ENCODE measurements at places on chromosomes 4 and X. TPM values are rescaled to one million over a fixed set of nuclear protein-coding genes. Genes with fewer than 3 reads are reported as not detected.

- peaks cover 54% of the 10 kb centered on the region for H3K36me3 ChIP-seq
- DNase-seq, result no peak
- no peak overlapping the region for H3K4me3 ChIP-seq
- H3K27ac ChIP-seq, result peak overlapping the region; percentile 23
- H3K27me3 ChIP-seq, result no peaks in the 10 kb centered on the region
Measured at GRCh38 chr4:184446132-184446658, 28.2 kb downstream of the IRF2 start.

GRCh38 chr4:7402526-7402925, 32.2 kb downstream of the PSAPL1 start:
- H3K4me3 ChIP-seq, result no peak overlapping the region
- H3K27me3 ChIP-seq, result peaks cover 11% of the 10 kb centered on the region
- H3K36me3 ChIP-seq, result no peaks in the 10 kb centered on the region
- DNase-seq, result no peak
- H3K27ac ChIP-seq, result no peak overlapping the region

Gene PRKG2
- total RNA-seq, result 0.20 TPM

DNA sequence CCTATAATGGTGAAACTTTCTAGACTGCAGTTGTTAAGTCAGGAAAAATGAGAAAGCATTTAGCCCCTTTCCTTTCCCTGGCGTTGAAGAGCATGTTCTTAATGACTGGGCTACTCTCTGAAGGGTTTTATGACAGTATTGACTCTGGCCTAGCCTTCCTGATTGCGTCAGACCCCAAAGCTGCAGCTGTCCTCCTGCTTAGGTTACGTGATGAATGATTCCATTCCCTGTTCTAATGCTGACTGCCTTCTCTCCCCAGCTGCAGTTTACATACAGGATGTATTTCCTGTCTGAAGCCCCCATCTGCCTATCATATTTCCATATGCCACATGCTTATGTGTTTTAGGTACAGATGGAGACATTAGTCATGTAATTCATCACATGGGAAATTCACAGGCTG, 105.8 kb upstream of the EGFL6 start:
- no peaks in the 10 kb centered on the region for H3K4me1 ChIP-seq
- H3K36me3 ChIP-seq, result no peaks in the 10 kb centered on the region
- no peak overlapping the region for H3K4me3 ChIP-seq
- peaks cover 1% of the 10 kb centered on the region for H3K27me3 ChIP-seq
- H3K27ac ChIP-seq, result no peak overlapping the region

DNA sequence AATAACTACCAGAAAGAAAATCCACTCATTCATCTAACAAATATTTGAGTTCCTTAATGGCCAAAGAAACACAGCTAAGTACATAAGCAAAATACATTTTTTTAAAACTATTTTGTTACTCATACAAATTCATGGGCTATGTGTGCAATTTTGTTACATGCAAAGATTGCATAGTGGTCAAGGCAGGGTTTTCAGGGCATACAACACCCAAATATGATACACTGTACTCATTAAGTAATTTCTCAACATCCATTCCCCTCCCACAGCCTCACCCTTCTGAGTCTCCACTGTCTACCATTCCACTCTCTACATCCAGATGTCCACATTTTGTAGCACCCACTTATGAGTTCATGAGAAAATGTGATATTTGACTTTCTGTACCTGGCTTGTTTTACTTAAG, 58.2 kb downstream of the BRWD3 start:
- H3K4me3 ChIP-seq, result no peak overlapping the region
- no peak overlapping the region for H3K27ac ChIP-seq
- H3K27me3 ChIP-seq, result no peaks in the 10 kb centered on the region
- DNase-seq, result no peak
- H3K4me1 ChIP-seq, result peaks cover 13% of the 10 kb centered on the region
- H3K36me3 ChIP-seq, result peaks cover 36% of the 10 kb centered on the region

Gene USP27X
- total RNA-seq, result 1.2 TPM

- H3K27ac ChIP-seq, result no peak overlapping the region
- H3K4me3 ChIP-seq, result no peak overlapping the region
- no peak for DNase-seq
Measured at GRCh38 chr4:108377021-108377420, 208.3 kb upstream of the LEF1 start.

Gene ACSL1
- 56.7 TPM for total RNA-seq

Measured in activated T-helper 1 cell treated with anti-CD3 and anti-CD28 coated beads, Interleukin-12 subunit alpha, Interleukin-12 subunit beta, Interleukin-2, Interleukin-4 antibody, amounts not matched to agents 30 ng/mL and 10 ng/mL and 1 ng/mL, durations not matched to agents 14 hours and 24 hours and 36 hours (primary cell).